ENCODE measurements at places on chromosomes 2 and 18. TPM values are rescaled to one million over a fixed set of nuclear protein-coding genes. Genes with fewer than 3 reads are reported as not detected.

- no peak for DNase-seq
These were observed 64.6 kb downstream of the TRPM8 start for GRCh38 chr2:233981574-233982420.

DNA sequence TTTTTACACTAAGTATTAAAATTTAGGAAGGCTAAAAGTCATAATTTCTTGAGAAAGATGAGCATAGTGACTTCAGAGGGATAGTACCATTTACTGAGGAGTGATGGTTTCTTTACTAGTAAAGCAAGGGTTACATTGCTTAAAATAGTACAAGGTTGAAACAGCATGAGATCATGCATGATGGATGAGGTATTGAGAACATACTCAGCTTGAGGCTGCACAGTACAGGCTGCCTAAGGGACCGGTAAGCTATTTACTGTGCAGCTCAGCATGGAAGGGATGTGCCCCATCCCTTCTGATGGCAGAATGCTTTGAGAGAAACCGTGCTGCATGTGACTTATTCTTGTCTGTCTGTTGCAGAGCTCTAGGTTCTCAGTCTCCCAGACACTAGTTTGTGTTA, 122.1 kb downstream of the EML6 start:
- DNase-seq = no peak

DNA sequence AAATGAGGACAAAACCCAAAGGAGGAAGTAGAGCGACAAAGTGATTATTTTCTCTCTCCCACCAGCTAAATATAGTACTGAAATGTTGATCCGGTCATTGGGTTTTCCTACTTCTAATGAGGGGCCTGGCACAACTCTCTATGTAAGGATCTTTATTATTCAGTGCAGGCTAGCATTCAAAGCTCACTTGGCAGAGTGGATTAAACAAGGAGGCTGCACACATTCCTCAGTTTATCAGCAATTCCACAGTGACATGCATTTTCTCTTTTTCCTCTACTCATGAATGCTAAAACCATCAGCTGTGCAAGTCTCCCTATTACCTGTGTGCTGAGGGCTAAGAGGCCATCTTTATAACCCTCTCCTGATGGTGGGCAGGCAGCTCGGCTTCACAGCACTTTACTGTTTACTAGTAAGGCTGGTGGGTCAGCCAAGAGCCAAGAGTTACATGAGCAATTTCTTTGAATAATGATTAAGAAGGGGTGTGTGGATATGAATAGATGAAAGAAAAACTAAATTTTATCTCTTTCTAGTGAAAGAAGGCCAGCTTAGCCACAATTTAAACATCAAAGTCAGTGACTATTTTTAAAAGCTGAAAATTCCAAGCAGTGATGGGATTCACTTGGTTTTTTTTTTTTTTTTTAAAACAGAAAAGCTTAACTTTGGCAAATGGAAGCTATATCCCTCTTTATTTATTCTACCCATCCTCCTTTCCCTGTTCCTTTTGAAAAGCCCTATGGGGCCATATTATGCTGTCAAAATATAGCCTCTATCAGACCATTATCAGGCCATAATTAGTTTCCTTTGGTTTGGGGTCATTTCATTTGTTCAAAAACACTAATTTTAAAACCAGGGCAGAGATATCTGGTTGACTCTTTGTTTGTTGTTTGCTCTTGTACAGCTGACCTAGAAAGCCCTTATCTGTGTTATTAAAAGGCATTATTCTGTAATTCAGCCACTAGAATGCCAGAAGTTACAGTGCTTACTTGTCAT, 111.0 kb downstream of the RBM43 start:
- no peak for DNase-seq

C1QL2 gene
- total RNA-seq = not detected

GRCh38 chr2:19799881-19800780, 101.7 kb downstream of the TTC32 start:
- peak; percentile 73 for DNase-seq

GLB1L gene
- total RNA-seq = 1.8 TPM

CCDC150 gene
- 0.89 TPM for total RNA-seq

ZAP70 gene
- total RNA-seq = 1.6 TPM

GRCh38 chr18:47871288-47871687, 59.2 kb downstream of the SMAD2 start:
- no peak for DNase-seq

HNMT gene
- 13.0 TPM for total RNA-seq

DHX57 gene
- total RNA-seq = 7.8 TPM

SCN7A gene
- total RNA-seq = 35.4 TPM

Measured in Right ventricle myocardium inferior (tissue), 1 donor.